ENCODE measurements at places on chromosomes 7 and 10.
A peak's percentile ranks its signal among the peaks of the same experiment; 100 is the strongest.

- DNase-seq = no peak
Observed at GRCh38 chr10:97701438-97702069, 12.0 kb upstream of the MARVELD1 start.

- no peak for DNase-seq
Observed at GRCh38 chr7:31763548-31763947, 76.5 kb downstream of the PPP1R17 start.

- peak; percentile 78 for DNase-seq
Observed at GRCh38 chr7:132251327-132251659, 325.0 kb downstream of the PLXNA4 start.

DNA sequence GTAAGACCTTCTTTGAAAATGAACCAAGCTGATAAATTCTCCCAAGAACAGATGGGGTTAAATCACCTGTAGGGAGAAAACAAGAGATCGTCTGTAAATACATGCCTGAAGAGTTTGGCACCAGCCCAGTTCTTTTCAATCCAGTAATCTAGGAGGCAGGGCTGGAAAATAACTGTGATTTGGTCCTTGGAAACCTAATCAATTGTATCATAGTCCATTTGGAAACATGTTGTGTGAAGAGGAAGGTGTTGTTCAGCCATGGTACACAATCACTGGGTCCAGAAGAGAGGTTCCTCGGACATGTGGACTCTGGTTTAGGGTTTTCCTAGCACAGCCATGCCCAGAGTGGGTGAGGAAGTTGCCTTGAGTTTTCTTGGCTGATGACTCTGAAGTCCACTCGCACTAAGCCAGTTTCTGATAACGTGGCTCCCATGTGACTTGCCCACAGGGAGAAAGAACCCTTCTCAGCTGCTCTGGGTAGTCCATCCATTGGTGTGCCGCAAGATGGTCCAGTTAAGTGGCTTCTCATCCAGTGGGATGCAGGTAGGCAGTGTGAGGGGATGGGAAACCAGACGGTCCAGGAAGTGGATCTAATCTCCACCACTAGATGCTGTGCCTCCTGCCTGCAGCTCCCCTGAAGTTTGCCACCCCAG is 5.1 kb downstream of the BLNK start:
- no peak for DNase-seq

DNA sequence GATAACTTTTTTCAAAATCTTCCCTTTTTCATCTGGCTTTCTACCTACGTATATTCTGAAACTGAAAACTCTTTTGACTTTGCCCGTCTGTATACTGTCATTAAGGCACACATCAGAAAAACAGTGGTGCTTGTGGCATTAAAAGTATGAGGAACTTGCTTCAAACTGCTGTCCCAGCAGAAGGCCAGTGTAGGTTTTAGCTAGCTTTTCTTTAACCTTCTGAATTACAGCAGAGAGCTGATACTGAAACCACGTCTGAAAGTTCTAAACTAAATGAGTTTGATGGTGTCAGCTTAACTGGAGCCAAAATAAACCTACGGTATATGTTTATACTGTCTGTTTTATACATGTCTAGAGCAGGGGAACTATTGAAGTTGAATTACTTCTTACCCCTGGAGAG is 283.4 kb downstream of the TFEC start:
- DNase-seq = no peak

DNA sequence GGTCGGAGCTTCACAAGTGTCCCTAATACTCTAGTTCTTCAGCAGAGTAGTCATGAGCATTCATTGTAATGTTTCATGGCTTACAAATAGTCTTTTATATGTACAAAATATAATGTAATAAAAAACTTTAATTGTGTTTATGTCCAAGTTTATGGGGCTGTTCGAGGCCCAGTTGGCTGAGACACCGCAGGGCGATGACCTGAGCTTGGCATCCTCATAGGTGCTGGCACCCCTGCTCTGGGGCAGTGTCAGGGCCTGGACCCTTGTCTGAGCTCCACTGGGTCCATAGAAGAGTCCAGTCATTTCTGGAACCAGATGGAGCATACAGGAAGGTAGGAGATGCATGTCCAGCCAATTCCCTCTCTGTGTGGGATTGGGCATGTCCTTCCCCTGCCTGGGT is 12.9 kb upstream of the ZMIZ1 start:
- DNase-seq = peak; percentile 62

GRCh38 chr7:130822642-130823041 is 88.6 kb upstream of the KLF14 start:
- DNase-seq = no peak

GRCh38 chr7:151814400-151815009 is 62.4 kb downstream of the PRKAG2 start:
- no peak for DNase-seq

- no peak for DNase-seq
Observed at GRCh38 chr7:80275192-80275605, 140.6 kb downstream of the GNAI1 start.

All from suprapubic skin (tissue), 4 donors.